ENCODE measurements at places on chromosomes 2 and 18.
A peak's percentile ranks its signal among the peaks of the same experiment; 100 is the strongest.

GRCh38 chr18:55470826-55471225, 117.2 kb downstream of the TCF4 start:
- no peak for DNase-seq
- H3K36me3 ChIP-seq: no peaks in the 10 kb centered on the region
- H3K27me3 ChIP-seq: peaks cover 3% of the 10 kb centered on the region
- H3K27ac ChIP-seq: no peak overlapping the region

DNA sequence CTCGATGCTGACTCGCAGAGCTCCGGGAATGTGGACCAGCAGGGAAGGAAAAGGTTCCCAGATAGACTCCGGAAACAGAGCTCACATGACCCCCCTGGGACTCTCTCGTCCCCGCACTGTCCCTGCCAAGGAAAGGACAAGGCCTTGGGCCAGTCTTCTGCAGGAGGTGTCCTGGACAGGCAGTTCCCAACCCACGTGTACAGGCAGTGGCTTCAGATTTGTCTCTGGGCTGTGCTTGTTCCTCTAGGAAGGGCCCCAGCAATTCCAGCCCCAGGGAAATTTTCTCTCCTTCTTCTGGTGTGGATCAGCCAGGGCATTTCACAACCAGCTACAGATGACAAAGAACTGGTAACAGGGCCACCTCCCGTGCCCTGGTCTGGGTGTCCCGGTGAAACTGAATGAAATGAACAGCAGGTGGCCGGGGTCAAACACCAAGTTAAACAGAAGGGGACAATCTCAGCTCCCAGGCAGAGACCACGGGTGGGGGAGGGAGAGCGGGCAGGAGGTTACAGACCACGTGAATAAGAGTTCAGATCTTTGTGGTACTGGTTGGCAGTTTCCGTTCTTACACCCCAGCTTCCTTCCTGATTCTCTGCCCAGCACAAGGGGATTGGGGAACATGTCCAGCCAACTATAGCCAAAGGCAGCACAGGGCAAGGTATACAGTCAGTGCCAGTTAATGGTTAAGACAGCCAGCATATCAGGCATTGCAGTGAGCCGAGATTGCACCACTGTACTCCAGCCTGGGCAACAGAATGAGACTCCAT, 52.2 kb upstream of the CAB39 start:
- DNase-seq: peak; percentile 63
- H3K36me3 ChIP-seq: peaks cover 31% of the 10 kb centered on the region
- no peaks in the 10 kb centered on the region for H3K27me3 ChIP-seq
- peak overlapping the region; percentile 97 for H3K4me3 ChIP-seq

- no peak for DNase-seq
- no peak overlapping the region for H3K4me3 ChIP-seq
- H3K27me3 ChIP-seq: no peaks in the 10 kb centered on the region
- no peak overlapping the region for H3K27ac ChIP-seq
- peaks cover 9% of the 10 kb centered on the region for H3K4me1 ChIP-seq
These were observed 45.3 kb downstream of the RTTN start for GRCh38 chr18:70160073-70160678.

- H3K4me3 ChIP-seq: no peak overlapping the region
- H3K27ac ChIP-seq: no peak overlapping the region
- no peaks in the 10 kb centered on the region for H3K27me3 ChIP-seq
- H3K4me1 ChIP-seq: no peaks in the 10 kb centered on the region
- H3K36me3 ChIP-seq: no peaks in the 10 kb centered on the region
These were observed 94.2 kb upstream of the FSHR start for GRCh38 chr2:49248506-49248905.

DNA sequence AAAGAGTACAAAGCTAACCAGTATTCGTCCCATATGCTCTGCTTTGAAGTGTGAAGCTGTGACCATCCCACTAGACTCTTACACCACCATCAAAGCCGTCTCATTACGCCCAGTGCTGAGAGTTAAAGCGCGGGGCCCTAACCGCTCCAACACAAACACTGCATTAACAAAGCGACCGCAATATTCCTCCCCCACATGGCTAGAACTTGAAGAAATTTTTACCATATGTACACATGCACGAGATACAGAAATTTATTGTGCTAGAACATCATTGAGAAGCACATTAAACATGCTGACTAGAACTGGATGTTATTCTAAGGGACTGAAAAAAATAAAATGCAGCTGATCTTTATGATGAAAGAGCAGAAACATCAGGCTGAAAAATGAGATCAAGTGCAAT, 20.5 kb downstream of the FTCDNL1 start:
- no peaks in the 10 kb centered on the region for H3K4me1 ChIP-seq
- no peaks in the 10 kb centered on the region for H3K36me3 ChIP-seq
- H3K27me3 ChIP-seq: peaks cover 2% of the 10 kb centered on the region
- no peak overlapping the region for H3K4me3 ChIP-seq
- H3K27ac ChIP-seq: no peak overlapping the region

DNA sequence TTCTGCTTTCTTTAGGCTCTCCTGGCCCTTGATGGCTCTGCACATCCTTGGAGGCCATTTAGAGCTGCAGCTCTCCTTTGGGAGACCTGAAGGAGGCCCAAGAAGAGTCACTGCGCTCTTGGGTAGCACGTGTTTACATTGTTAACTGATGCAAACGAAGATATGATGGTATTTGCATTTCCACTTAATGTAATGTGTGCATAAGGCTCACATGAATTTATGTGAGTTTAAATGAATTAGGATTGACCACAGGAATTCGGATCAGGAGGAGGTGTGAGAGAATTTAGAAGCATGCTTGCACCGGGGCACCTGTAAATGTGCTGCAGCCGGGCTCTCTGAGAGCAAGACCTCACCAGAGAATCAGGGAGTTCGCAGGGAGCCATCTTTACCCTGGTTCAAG, 7.5 kb downstream of the SH3RF3 start:
- H3K27me3 ChIP-seq: peaks cover 85% of the 10 kb centered on the region
- DNase-seq: no peak
- peaks cover 10% of the 10 kb centered on the region for H3K4me1 ChIP-seq
- no peak overlapping the region for H3K27ac ChIP-seq
- no peaks in the 10 kb centered on the region for H3K36me3 ChIP-seq

- H3K36me3 ChIP-seq: no peaks in the 10 kb centered on the region
- H3K27ac ChIP-seq: no peak overlapping the region
- no peak overlapping the region for H3K4me3 ChIP-seq
These were observed 385.7 kb downstream of the HRH4 start for GRCh38 chr18:24846138-24846537.

GRCh38 chr18:76886112-76886511, 63.8 kb downstream of the ZNF236 start:
- peaks cover 32% of the 10 kb centered on the region for H3K36me3 ChIP-seq
- no peak overlapping the region for H3K4me3 ChIP-seq
- DNase-seq: no peak
- no peaks in the 10 kb centered on the region for H3K27me3 ChIP-seq

- no peaks in the 10 kb centered on the region for H3K4me1 ChIP-seq
- H3K36me3 ChIP-seq: no peaks in the 10 kb centered on the region
- no peak for DNase-seq
These were observed 70.8 kb downstream of the TMEM200C start for GRCh38 chr18:5824370-5824984.

DNA sequence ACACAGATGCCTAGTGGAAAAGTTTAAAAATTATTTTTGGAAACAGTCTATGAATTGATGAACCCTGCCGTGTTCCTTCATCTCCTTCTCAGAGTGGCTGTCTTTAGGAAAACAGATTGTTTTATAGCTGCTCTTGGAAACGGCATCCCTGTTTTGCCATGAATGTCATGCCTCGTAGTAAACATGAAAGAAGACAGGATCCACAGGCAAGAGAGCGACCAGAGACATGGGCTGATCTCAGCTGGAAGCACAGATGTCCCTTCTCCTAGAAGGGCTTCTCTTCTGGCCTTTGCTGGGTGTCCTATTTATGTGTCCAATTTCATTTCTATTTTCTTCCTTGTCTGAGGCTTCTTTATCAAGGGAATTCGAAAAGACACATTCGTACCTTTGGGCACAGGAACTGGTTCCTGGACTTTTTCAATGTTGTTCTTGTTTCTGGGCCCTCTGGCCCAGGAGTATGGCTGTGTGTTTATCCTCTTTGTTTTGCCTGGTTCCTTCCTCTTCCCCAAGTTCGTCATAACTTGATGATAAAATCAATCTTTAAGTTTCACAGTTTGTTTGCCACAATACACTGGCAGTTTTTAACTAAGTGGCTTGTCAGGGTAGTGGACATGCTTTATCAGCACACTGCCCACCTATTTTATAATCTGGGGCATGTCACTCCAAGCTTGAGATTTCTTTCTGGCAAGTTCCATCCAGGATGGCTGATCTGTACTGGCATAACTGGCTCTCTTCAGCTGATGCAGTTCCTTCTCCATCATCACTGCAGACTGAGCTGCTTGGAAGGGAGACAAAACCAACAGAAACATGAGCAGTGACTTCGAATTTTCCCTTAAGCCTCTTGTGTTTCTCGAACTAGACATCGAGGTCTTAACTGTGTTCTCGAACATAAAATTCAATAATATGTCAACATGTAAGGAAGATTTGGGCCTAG, 63.2 kb upstream of the MGAT4A start:
- peaks cover 9% of the 10 kb centered on the region for H3K4me1 ChIP-seq
- no peak for DNase-seq
- H3K4me3 ChIP-seq: no peak overlapping the region
- peaks cover 8% of the 10 kb centered on the region for H3K27me3 ChIP-seq
- no peak overlapping the region for H3K27ac ChIP-seq
- H3K36me3 ChIP-seq: no peaks in the 10 kb centered on the region

Measured in T-helper 2 cell treated with Interferon-gamma antibody and Interleukin-4, amounts not matched to agents 5 μg/mL and 100 μg/mL, for 36 hours (primary cell).